A549 treated with dexamethasone at 1 μM for 4 hours (cell line): ENCODE measurements at places on chromosomes 2 and 18. TPM values are rescaled to one million over a fixed set of nuclear protein-coding genes. Genes with fewer than 3 reads are reported as not detected.

Gene MC2R
- total RNA-seq, result not detected in 5 replicates

Gene GKN2
- 1.5 to 2.9 TPM (median 2.0 TPM) in 5 replicates for total RNA-seq

Gene G6PC2
- total RNA-seq, result not detected in 5 replicates

Gene CROCC2
- total RNA-seq, result not detected in 5 replicates

Gene MAPK4
- total RNA-seq, result 0.15 to 0.31 TPM (median 0.21 TPM) in 5 replicates

Gene STPG4
- total RNA-seq, result 0.07 TPM in 1 of 5 replicates, not detected in the others

Gene TMEM169
- 0.33 to 0.58 TPM (median 0.43 TPM) in 5 replicates for total RNA-seq

Gene PLA2R1
- 1.7 to 2.7 TPM (median 2.2 TPM) in 5 replicates for total RNA-seq
